ENCODE measurements at places on chromosomes 6 and 20. TPM values are rescaled to one million over a fixed set of nuclear protein-coding genes. Genes with fewer than 3 reads are reported as not detected.

Gene CCM2L
- 0.92 TPM for total RNA-seq

Gene TMEM14A
- total RNA-seq: 32.7 TPM

Gene CUTA
- 175 TPM for total RNA-seq

Gene SYCP2L
- total RNA-seq: 1.3 TPM

Gene RSPH9
- total RNA-seq: not detected

Gene EGFL8
- 21.6 TPM for total RNA-seq

Gene CST4
- not detected for total RNA-seq

Measured in OCI-LY7 (cell line).